ENCODE measurements at places on chromosomes 2 and 18.

GRCh38 chr2:7773362-7774360 is 856.4 kb downstream of the RNF144A start:
- peak; percentile 56 for DNase-seq

- DNase-seq = no peak
These were observed 102.4 kb upstream of the MGAT4A start for GRCh38 chr2:98833172-98833916.

- no peak for DNase-seq
These were observed 9.3 kb upstream of the VWC2L start for GRCh38 chr2:214401580-214401979.

GRCh38 chr2:141906678-141907077 is 224.1 kb downstream of the LRP1B start:
- DNase-seq = no peak

GRCh38 chr18:9771977-9772660 is 64.0 kb downstream of the RAB31 start:
- no peak for DNase-seq

DNA sequence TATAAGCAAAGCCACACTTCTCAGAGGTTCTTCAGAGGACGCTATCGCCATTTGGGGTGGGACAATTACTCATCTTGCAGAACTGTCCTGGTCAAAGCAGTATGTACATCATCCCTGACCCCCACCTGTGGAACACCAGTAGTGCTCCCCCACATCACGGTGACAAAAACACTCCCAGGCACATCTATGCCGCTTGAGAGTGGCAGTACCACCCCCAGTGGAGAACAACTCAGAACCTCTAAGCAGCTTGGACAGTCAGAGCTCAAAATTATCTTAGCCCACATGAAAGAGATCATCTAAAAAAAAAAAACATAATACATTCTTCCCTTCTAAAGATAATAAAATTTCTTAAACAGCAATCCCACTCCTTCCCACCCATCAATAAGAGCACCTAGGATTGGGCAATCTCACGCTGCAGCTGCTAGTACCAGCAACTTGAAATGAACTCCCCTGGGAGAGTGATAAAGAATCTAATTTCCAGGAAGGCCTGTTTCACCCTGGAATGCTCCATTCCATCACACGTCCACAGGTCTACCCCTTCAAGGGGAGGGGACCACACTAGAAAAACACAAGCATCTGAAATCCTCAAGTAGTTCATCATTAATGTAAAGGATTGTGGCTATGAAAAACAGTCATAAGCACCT is 31.7 kb downstream of the LRP2 start:
- no peak for DNase-seq

DNA sequence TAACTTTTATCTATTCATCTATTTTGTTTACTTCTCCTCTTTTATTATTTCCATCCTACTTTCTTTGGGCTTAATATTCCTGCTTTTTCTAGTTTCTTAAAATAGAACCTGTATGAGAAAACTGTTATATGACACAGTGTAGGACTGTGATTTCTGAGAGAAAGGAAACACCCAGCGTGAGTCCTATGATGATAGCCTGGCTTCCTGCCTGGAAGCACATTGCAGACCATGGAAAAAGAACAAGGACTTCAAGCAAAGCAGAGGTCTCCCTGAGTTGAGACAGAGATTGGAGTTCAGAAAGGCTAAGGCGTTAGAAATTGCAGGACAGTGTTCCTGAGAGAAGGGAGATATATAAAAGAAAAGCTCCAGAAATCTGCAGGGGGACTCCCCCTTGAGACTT is 7.8 kb downstream of the RBM44 start:
- no peak for DNase-seq

- no peak for DNase-seq
These were observed 48.4 kb upstream of the APCDD1 start for GRCh38 chr18:10405816-10406663.

GRCh38 chr2:196478588-196478987 is 160.9 kb upstream of the CCDC150 start:
- no peak for DNase-seq

DNA sequence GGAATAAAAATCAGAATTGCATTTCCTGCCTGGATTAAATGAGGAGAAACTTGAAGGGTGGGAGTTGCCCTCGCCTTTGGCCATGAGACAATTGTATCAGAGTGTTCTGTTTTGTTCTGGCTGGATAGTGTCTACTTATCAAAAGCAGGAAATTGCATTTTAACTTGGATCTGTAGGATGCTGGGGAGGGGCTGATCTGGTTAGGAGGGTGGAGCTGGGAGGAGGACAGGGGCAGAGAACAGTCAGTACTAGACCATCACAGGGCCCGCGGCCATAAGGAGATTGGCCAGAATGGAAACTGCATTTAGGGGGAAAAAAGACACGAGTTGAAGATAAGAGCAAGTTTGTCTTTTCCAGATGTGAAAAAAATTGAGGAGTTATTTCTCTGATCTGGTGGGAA is 199.1 kb upstream of the POU3F3 start:
- no peak for DNase-seq

DNA sequence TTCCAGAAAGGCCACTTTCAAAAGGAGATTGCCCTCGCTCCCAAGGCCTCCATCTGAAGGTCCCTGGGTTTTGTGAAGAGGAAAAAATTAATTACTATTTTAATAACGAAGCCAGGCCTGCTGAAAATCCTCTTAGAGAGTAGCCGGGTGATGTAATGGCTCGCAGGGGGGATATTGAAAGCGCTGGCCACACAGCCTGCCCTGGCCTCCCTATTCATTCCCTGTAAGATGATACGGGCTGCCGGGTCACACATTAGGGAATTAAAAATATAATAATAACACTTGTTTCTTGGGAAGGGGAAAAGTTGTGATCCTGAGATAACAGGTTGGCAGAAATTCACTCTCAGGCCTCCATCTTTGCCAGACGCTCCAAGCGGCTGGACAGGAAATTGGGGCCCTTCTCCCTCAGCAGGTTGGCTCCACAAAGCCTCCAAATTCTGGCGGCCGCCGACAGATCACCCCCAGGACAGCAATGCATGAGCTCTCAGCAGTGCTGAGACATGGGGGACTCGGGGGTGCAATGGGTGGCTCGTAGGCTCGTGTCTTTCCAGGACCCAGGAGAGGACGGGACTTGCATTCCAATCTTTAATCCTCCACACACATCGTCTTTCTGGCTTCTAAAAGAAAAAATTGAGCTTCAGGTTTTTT is 299.9 kb upstream of the SALL3 start:
- no peak for DNase-seq

- DNase-seq = no peak
These were observed 39.1 kb downstream of the ETAA1 start for GRCh38 chr2:67436221-67436620.

GRCh38 chr2:192197357-192197756 is 2.6 kb upstream of the TMEFF2 start:
- no peak for DNase-seq

Data from CD4-positive, alpha-beta T cell treated with Interferon gamma for 1 hour (primary cell).